Activated CD8-positive, alpha-beta memory T cell treated with anti-CD3 and anti-CD28 coated beads, Interleukin-2, amount 50 U/mL, for 4 hours (primary cell): ENCODE measurements at places on chromosomes 5 and 9.

GRCh38 chr9:5448016-5448415, 2.3 kb upstream of the CD274 start:
- DNase-seq = no peak

DNA sequence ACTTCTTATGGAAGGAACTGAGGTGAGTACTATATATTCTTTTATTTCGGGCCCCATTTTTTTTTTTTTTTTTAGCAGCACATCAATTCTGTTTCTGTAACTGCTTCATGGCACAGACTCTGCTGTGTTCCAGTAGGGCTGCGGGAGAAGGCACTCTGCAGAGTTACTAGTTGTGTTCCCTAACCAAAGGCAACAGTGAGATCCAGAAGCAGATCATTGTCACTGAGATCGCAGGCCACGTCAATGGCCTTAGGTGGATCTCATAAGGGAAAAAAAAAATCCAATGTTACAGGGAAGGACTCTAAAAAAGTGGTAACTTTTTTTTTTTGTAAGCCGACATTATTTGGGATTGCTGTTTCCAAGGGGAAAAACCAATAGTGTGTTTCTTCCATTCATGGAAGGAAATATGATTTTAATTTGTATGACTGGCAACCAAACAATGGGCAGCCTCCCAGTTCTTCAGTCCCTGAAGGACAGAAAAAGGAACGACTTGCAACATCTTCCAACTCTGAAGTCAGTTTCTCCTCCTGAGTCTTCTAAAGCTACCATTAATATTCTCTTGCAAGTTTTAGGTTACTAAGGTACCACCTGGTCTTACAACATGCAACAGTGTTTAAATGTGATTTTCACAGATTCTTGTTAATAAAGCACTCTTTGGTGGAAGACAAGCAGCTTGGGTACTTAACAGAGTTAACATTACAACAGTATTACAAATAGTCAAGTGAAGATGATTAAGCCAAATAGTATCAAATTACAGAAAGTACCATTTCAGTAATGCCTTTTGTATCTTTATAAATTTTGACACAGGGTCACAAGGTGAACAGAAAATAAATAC, 52.8 kb downstream of the HABP4 start:
- no peak for DNase-seq

GRCh38 chr5:157518963-157519362, 56.6 kb downstream of the ADAM19 start:
- DNase-seq = no peak

GRCh38 chr9:14303521-14303920, 10.4 kb downstream of the NFIB start:
- no peak for DNase-seq

DNA sequence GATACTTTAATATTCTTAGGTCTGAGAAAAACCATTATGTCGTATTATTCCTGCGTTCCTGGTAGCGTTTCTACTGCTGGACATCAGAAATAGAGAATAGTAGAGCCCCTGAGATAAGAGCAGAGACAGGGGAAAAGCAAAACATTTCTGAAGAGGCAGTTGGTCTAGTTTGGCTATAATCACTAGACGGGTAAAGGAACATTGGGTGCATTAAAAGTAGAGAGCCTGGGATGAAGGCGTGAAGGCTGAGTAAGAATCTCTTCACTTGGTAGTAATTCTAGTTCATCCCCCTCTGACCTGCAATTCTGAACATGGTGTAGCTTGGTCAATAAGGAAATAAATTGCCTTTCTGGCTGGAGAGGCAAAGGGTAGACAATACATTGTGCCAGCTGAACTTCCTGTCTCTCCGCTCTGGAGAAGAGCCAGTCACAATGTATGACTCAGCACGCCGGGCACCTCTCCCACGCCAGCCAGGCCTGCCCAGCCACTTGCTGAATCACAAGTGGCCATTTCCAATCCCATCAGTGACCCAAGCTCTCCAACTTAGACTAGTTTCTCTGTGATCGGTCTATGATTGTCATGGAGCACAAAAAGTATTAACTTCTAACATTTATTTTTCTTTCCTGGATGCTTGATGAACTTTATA, 75.4 kb downstream of the STK32A start:
- DNase-seq = no peak

DNA sequence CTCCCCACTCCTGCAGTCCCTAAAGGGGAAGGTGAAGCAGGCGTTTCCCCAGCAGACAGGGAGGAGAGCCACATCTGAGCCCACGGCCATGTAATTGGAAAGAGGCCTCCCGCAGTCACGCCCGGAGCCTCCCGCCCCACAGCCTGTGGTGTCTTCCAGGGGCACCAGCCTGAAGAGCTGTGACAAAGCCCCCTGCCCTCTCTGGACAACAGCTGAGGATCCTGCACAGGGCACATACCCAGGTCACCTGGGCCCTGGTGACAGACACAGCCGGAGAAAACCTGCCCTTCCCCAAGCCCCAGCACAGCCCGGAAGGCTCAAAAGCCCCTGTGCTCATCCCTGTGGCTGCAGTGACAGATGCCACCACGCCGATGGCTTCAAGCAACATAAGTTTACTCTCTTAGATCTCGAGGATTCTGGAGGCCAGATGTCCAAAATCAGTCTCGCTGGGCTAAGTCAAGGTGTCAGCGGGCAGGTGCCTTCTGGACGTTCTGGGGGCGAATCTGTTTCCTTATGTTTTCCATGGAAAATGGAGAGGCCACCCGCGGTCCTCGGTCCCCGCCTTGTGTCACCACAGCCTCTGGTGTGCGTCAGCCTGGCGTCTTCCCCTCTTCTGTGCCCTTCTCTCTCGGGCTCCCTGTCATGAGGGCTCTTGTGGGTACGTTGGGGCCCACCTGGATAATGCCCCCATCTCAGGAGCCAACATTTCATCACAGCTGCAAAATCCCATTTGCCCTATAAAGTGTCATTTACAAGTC, 71.5 kb downstream of the PSMB7 start:
- no peak for DNase-seq

DNA sequence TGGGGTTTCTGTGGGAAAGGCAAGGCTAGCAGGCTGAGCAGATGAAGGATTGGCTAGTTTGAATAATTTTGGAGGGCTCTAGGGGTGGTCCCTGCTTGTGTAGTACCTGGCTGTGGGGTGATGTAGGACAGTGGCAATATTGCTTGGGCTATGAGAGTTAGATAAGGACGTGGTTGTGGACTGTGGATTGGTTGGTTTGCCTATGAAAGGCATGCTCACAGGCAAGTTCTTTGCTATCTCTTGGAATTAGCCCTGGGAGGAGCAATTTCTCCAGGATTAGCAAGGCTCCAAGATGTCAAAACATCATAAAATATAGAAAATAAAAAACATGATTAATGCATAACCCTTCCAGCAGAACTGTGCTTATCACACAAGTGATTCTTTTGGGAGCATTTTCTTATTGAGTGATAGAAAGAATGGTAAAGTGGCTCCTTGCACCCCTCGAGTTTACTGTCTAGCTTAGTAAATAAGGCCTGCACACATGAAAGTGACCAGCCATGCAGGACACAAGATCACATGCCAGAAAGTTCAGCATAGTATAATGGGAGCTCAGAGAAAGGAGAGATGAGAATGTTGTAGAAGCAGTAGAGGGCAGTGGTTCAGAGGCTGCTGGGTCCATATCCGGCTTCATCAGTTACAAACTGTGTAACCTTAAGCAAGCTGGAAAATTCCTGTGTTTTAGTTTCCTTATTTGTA, 13.8 kb downstream of the AOPEP start:
- no peak for DNase-seq

GRCh38 chr5:176578391-176578808, 29.3 kb downstream of the CDHR2 start:
- DNase-seq = peak; percentile 31
